Stimulated activated CD4-positive, alpha-beta T cell treated with anti-CD3 and anti-CD28 coated beads, Interleukin-4, amount 100 ng/mL, for 4 hours (primary cell): ENCODE measurements at places on chromosomes 2 and 18.

DNA sequence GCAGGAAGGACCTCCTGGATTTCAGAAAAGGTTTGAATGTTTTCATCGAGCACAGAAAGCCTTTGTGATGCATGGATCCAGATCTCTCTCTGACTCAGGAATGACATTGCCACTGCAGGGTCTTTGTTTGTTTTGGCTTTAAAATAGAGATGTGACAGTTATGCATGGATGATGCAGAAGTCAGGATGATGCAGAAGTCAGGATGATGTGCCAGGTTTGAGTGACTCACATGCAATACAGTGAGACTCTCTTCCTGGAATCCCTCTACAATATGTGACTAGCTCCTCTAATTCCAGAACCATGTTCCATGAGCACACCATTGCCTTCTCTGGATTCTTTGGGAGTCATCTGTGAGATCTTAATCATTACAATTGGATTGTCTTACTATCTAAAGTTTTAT lies 177.9 kb upstream of the RAB6C start:
- no peak for DNase-seq

DNA sequence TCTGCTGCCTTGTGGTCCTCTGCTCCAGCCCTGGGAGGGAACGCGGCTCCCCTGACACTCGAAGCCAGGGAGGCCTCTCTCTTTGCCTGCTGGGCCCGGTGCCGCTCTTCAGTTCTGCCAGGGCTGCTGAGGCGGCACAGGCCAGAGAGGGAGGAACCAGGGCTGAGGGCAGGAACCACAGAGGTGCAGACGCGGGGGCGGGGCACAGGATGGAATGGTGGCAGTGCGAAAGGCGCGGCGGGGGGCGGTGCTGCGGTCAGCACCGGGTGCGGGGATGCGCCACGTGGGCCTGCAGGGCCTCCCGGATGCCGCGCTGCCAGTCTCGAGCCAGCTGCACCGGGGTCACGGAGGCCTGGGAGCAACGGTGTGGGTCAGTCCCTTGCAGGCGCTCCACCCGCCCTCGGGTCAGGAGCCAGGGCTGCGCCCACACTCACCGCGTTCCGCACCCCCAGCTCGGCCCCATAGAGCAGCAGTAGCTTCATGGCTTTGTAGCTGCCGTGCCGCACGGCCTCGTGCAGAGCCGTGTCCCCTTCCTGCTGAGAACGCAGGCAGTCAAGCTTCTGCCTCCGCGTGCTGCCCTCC lies 4.4 kb downstream of the ANKRD23 start:
- peak; percentile 75 for DNase-seq

DNA sequence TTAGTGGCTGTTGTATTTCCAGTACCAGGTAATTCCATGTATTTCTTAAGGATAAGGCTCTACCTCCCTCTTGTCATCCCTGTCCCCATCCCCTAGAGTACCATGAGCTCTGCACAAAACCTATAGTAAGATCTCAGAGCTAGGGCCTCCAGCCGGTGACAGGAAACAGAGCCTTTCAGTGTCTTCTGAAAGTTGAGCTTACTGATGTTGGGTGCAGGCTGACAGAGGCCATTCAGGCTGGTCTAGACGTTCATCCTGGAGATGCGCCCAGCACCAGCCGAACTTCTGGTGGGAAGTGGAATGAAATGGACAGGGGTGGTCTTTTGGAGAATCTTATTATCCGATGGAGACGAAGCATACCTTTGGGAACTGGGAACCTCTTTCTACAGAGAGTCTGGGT lies 16.7 kb upstream of the LYPD6B start:
- no peak for DNase-seq

DNA sequence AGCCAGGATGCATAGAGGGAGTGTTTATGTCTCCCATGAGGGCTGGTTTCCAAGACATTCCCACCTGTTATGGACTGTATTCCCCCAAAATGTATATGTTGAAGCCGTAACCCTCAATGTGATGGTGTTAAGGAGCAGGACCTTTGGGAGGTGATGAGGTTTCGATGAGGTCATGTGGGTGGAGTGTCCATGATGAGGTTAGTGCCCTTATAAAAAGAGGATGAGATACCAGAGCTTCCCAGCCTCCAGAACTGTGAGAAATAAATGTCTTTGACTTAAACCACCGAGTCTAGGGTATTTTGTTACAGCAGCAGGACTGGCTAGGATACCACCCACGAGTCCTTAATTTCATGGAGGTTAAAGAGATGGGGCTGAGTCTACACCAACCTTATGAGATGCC lies 22.6 kb upstream of the EPAS1 start:
- no peak for DNase-seq

GRCh38 chr2:60780721-60781120 lies 24.7 kb downstream of the PAPOLG start:
- DNase-seq = no peak

DNA sequence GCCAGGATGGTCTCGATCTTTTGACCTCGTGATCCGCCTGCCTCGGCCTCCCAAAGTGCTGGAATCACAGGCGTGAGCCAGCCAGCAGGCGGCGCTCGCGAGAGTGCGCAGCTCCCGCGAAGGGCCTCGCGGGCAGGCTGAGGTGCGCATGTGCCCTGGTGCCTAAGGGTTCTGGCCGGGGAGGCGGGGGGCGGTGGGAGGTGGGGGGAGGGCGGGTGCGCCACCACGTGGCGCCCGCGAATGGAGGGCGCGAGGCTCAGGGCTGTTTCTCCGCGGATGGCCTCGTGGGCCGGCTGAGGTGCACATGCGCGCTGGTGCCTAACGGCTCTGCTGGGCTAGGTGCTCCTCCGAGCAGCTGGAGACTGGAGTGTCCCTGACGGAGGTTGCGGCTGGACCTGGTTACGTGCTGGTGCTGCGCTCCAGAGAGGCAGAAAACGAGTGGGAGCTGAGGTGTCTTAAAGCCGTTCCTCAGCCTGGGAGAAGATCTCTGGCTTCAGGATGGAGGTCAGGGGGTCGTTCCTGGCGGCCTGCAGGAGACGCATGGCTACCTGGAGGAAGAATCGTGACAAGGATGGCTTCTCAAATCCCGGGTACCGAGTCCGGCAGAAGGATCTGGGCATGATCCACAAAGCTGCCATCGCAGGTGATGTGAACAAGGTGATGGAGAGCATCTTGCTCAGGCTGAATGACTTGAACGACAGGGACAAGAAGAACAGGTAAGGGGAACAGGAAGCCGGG lies at the start of gene ANKRD62:
ANKRD62 (plus strand) TSS at position 324 of the 738 bp plus-strand sequence; CDS start at position 499, 175 bp downstream.
- DNase-seq = no peak

DNA sequence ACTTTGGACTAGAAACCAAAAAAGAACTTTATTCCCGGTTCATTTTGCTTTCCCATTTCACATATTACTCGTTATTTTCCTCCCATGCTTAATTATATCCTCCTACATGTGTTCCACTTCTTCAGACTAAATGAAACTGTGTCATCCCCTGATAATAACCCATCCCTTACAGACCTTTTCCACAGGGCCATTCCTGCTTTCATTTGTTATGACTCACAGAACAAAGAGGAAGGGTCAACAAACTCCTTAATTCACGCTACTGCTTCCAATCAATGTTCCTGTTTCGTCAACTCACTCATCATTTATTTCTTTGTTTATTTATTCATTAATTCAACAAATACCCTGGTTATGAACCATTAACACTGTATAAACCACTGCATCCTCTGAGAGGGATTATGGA lies 104.5 kb downstream of the ZEB2 start:
- DNase-seq = no peak

- DNase-seq = no peak
These were observed 6.3 kb upstream of the MCFD2 start for GRCh38 chr2:46921676-46922448.

- no peak for DNase-seq
These were observed 123.5 kb upstream of the HS6ST1 start for GRCh38 chr2:128442053-128442751.

- DNase-seq = no peak
These were observed 42.0 kb upstream of the EML6 start for GRCh38 chr2:54681416-54681815.

DNA sequence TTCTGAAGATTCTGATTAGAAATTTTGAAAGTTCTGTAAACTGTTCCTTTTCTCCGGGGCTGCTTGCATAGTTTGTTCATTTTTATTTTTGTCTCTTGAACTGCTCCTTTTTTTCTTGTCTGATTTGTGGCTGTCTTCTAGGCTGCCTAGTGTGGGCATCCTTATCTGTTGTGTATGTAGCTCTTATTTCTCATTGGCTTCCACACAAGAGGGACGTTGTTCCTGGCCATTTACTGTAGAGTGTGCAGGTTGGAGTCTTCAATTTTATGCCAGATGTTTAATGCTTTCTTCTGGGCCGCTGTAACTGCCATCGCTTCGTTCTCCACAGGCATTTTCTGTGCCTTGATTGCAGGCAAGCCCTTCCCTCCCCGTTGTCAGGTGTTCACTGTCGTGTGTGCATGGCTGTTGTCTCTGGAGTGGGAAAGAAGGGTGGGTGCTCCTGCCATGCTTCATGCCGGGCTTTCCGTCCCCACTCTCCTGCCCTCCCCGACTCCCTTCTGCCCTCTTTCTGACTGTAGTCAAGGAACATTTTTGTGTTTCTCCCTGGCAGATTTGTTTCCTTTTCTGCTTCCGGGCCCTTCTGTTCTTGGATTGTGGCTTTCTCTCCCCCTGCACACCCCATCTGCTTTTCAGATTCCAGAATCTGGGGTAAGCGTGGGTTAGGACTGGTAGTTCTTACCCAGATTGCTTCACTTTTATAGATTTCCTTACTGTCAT lies 15.5 kb downstream of the CEP192 start:
- no peak for DNase-seq

DNA sequence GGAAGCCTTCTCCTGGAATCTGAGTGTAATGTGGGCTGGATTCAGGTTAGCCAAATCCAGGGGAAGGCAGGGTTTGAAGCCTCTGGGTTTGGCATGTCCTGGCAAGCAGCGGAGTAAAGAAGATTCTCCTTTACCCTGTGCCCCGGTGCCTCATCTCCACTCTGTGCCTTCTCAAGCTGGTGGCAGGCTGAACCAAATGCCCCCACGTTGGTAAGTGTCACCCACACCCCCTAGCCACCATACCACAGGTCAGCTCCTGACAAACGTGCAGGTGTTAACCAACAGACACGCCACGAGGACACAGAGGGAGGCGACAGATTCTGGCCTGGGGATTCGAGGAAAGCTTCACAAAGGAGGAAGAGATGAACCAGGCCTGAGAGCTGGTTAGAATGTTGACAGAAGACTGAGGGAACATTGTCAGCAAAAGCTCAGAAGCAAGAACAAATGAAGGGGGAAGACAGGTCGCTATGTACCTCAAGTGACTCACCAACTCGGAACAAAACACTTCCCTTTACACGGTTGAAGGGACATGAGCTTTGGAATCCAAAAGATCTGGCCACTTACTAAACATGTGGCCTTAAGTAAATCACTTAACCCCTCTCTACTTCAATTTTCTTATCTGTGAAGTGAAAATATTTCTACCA lies 85.2 kb upstream of the LCLAT1 start:
- no peak for DNase-seq

DNA sequence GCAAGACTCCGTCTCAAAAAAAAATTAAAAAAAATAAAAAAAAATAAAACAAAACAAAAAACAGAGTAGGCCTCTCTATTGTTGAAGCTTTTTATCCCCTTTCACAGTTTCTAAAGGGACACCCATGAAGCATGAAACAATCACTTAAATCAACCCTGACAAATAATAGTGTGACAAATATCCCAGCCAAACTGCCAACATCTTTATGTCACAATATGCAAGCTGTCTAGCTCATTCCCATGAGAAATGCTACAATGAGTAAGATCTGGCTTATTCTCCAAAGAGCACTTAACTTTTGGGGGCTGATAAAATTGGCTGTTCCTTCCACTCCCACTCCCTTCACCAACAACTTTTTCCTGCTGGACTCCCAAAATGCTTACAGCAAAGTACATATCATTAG lies 21.7 kb upstream of the ABCA12 start:
- no peak for DNase-seq

GRCh38 chr18:3722649-3723433 lies 272.9 kb downstream of the TGIF1 start:
- DNase-seq = no peak

DNA sequence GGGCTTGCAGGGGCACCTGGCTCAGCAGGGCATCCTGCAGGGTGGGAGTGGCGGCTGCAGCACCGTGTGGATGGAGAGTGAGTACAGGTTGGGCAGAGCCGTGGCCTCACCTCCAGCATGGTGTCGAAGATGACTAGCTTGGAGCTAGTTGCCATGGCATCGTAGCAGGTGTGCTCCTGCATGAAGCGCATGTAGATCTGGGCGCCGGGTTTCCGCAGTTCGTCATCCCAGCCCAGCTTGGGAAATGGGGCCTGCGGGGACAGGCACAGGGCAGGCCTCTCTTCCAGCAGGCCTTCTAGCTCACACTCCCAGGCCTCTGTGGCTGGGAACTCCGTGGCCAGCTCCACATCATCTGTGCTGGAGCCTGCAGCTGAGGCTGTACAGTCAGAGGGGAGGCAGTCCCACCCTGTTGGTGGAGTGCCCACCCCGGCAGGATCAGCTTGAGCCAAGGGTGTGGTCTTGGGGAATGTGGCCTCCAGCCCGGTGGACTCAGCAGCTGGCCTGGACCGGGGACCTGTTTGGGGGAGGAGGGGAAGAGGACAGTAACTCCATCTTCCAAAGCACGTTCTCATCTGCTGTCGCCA lies 1.6 kb downstream of the PRKAG3 start:
- no peak for DNase-seq

- DNase-seq = peak; percentile 47
These were observed 62.7 kb downstream of the ZCCHC2 start for GRCh38 chr18:62585274-62586150.

DNA sequence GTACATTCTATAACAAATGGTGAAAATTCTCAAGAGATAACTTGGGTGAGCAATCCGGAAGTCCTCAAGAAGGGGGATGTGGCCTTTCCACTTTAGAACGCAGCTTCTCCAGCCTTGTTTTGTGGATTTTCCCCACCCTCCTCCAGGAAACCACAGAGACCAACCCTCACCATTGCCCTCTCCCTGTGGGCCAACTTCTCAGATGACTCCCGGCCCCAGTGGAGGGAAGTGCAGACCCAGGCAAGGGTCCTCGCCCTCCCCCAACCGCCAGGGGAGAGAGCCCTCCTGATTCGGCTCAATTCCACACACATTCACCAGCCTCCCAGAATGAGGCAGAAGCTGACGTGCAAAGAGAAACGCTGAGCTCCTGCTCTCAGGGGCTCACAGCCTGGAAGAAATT lies 277.2 kb downstream of the EIPR1 start:
- DNase-seq = no peak

GRCh38 chr2:118823633-118824032 lies 23.8 kb downstream of the EN1 start:
- DNase-seq = no peak

DNA sequence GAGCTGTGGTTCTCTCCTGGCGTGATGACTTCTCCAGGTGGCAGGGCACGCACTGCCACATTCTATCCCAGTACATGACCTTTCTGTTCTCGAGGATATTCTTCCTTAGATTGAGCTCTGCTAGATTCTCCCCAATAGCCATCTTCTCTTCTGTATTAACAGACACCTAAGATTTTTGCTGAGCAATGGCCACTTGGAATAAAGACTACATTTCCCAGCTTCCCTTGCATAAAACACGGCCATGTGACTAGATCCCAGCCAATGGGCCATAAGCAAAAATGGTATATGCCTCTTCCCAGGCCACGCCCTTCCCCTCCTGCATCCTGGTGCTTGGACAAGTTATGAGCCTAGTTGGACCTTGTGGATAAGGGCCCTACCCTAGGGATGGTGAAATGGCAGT lies 82.1 kb downstream of the EIF2AK3 start:
- no peak for DNase-seq

- no peak for DNase-seq
These were observed 1585.0 kb upstream of the ACVR2A start for GRCh38 chr2:146259816-146260215.
